ENCODE measurements at places on chromosomes 6 and 20. TPM values are rescaled to one million over a fixed set of nuclear protein-coding genes. Genes with fewer than 3 reads are reported as not detected.

DNA sequence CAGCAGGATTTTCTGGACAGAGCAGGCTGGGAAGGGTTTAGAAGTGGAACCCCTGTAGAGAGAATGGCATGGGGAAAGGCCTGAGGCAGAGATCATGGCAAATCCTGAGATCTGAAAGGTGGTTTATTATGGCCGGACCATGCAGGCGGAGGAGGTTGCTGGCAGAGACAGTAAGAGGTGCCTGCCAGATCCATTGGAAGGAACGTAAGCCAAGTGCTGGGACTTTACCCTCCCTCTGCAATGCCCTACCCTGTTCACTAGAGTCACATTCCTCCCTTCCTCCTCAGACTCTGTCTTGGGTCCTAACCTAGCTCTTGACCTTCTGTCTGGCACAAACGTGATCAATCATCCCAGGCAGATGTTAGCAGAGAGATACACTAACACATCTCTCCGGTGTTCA, 66.4 kb upstream of the SLC22A23 start:
- no peak overlapping the region for H3K27ac ChIP-seq
- no peak for DNase-seq
- no peak overlapping the region for H3K4me3 ChIP-seq
- peaks cover 27% of the 10 kb centered on the region for H3K27me3 ChIP-seq
- no peaks in the 10 kb centered on the region for H3K36me3 ChIP-seq
- no peaks in the 10 kb centered on the region for H3K4me1 ChIP-seq

GRCh38 chr6:75813476-75814250, 64.6 kb downstream of the MYO6 start:
- H3K27ac ChIP-seq = no peak overlapping the region
- no peaks in the 10 kb centered on the region for H3K27me3 ChIP-seq
- H3K4me3 ChIP-seq = no peak overlapping the region
- no peaks in the 10 kb centered on the region for H3K4me1 ChIP-seq
- H3K36me3 ChIP-seq = peaks cover 4% of the 10 kb centered on the region

GRCh38 chr6:110748453-110748852, 66.8 kb downstream of the CDK19 start:
- H3K4me3 ChIP-seq = no peak overlapping the region
- H3K27ac ChIP-seq = no peak overlapping the region
- no peaks in the 10 kb centered on the region for H3K27me3 ChIP-seq
- H3K4me1 ChIP-seq = peaks cover 8% of the 10 kb centered on the region
- no peaks in the 10 kb centered on the region for H3K36me3 ChIP-seq

DNA sequence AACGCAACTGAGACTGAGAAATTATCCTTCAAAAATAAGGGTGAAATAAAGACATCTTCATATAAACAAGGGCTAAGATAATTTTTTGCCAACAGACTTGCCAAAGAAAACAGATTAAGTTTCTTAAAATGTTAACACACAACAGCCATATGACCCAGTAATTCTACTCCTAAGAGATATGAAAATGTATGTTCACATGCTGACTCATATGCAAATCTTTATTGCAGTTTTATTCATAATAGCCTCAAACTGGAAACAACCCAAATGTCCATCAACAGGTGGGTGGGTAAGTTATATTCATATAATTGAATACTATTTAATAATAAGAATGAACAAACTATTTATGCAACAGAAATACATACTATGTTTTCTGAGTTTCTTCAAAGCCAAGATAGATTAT, 140.1 kb downstream of the REV3L start:
- H3K36me3 ChIP-seq = peaks cover 10% of the 10 kb centered on the region
- peaks cover 4% of the 10 kb centered on the region for H3K4me1 ChIP-seq
- H3K27ac ChIP-seq = peak overlapping the region; percentile 62
- peak overlapping the region; percentile 23 for H3K4me3 ChIP-seq

- H3K27me3 ChIP-seq = peaks cover 27% of the 10 kb centered on the region
- H3K4me3 ChIP-seq = no peak overlapping the region
- no peak for DNase-seq
- no peak overlapping the region for H3K27ac ChIP-seq
- no peaks in the 10 kb centered on the region for H3K36me3 ChIP-seq
Measured at GRCh38 chr6:47377971-47378370, 68.3 kb upstream of the TNFRSF21 start.

DNA sequence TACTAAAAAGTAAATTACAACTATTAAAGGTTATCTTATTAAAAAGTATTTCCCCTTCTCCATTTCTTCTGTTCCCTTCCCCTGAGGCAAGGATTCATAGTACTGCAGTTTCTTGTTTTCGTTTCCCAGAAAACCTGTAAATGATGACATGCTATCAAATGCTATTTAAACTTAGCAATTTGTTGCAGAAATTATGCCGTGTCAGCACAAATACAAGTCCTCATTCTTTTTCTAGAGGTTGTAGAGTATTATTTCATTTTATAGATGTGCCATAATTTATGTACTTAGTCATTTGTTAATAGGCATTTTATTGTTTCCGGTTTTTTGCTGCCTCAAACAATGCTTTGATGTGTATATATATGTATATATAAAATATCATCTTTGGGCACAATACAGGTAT, 268.4 kb downstream of the PLCB1 start:
- peaks cover 42% of the 10 kb centered on the region for H3K4me1 ChIP-seq
- no peaks in the 10 kb centered on the region for H3K36me3 ChIP-seq
- H3K27ac ChIP-seq = peak overlapping the region; percentile 77
- no peaks in the 10 kb centered on the region for H3K27me3 ChIP-seq

DNA sequence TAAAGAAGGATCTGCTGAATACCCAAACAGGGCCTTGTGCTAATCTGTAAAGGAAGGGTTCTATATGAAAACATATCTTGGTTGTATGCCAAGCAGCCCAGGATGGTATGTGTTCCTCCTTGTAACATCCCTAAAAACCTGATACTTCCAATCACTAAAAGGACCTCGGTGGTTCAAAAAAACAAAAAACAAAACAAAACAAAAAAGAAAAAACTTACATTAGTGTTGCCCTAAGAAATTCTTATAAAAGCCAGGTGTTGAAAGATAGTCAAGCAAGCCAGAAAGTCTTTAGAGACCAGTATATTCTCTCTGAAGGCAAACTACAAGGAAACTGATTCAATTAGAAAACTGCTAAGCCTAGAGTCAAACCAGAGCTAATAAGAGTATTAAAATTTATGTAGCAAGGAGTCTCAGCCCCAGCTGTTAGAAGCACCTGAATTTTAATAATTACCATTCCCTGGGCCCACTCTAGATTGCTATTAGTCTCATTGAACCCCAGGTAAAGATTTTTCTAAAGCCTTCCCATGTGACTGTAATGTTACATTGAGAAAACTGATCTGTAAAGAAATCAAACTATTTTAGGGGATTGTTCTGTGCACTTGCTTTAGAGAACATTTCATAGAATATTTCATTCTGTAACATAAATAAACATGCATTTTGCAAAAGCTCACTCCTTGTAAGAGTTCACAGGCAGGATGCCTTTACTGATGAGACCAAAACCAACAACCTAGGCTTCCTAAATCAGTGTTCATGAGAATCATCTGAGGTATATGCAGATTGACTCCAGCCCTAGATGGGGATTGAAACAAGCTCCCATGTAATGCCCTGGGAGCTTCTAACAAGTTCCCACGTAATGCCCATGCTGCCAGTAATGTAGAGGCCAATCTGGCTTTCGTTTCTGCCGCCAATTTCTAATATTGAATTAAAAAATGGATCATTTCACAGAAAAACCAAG, 95.2 kb upstream of the BTN3A2 start:
- H3K36me3 ChIP-seq = no peaks in the 10 kb centered on the region
- no peak for DNase-seq
- H3K27ac ChIP-seq = peak overlapping the region; percentile 14

- H3K27ac ChIP-seq = peak overlapping the region; percentile 67
- H3K4me3 ChIP-seq = no peak overlapping the region
- H3K36me3 ChIP-seq = no peaks in the 10 kb centered on the region
- DNase-seq = no peak
Measured at GRCh38 chr6:118659513-118660217, 8.3 kb upstream of the CEP85L start.

GRCh38 chr6:7129784-7130569, 22.2 kb downstream of the RREB1 start:
- no peaks in the 10 kb centered on the region for H3K27me3 ChIP-seq
- H3K36me3 ChIP-seq = no peaks in the 10 kb centered on the region
- H3K27ac ChIP-seq = peak overlapping the region; percentile 90
- no peak for DNase-seq
- peak overlapping the region; percentile 28 for H3K4me3 ChIP-seq
- H3K4me1 ChIP-seq = peaks cover 73% of the 10 kb centered on the region

GRCh38 chr6:88748141-88748540, 215.3 kb downstream of the RNGTT start:
- H3K27ac ChIP-seq = no peak overlapping the region
- no peak overlapping the region for H3K4me3 ChIP-seq
- no peaks in the 10 kb centered on the region for H3K36me3 ChIP-seq
- no peaks in the 10 kb centered on the region for H3K4me1 ChIP-seq
- no peak for DNase-seq
- H3K27me3 ChIP-seq = no peaks in the 10 kb centered on the region

DNA sequence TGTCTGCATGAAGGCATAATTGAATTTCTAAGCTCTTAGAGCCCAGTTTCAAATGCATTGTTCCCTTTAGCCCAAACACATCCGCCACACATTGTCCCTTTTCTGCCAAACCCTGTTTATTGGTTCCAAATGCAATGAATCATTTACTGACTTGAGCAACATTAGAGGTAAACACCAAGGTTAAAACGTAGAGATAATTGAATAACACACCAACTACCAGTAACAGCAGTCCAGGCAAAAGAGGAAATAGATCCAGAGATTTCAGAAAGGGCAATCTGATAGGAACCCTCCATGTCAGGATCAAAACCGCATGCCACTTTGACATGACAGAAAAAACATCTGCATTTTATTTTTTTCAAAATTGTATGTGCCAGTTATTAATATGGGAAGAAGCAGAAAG, 114.8 kb downstream of the PKHD1 start:
- no peaks in the 10 kb centered on the region for H3K36me3 ChIP-seq
- H3K4me1 ChIP-seq = no peaks in the 10 kb centered on the region
- H3K4me3 ChIP-seq = no peak overlapping the region

DNA sequence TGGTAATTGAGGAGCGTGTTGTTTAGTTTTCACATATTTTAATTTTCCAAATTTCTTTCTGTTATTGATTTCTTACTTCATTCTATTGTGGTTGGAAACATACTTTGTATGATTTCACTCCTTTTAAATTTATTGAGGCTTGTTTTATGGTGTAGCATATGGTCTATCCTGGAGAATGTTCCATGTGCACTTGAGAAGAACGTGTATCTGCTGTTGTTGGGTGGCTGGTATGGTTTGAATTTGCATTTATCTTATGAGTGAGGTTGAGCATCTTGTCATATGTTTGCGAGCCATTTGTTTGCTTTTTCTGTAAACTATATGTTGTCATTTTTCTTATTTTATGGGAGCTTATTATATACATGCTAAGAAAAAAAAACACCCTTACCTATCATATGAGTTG, 26.5 kb downstream of the SRC start:
- H3K27ac ChIP-seq = no peak overlapping the region
- no peak for DNase-seq
- H3K4me3 ChIP-seq = no peak overlapping the region
- H3K36me3 ChIP-seq = no peaks in the 10 kb centered on the region
- peaks cover 3% of the 10 kb centered on the region for H3K4me1 ChIP-seq
- no peaks in the 10 kb centered on the region for H3K27me3 ChIP-seq

GRCh38 chr6:75376347-75377024, 91.9 kb upstream of the TMEM30A start:
- no peak overlapping the region for H3K27ac ChIP-seq
- H3K4me3 ChIP-seq = no peak overlapping the region
- peaks cover 10% of the 10 kb centered on the region for H3K27me3 ChIP-seq
- no peaks in the 10 kb centered on the region for H3K36me3 ChIP-seq
- no peak for DNase-seq
- H3K4me1 ChIP-seq = no peaks in the 10 kb centered on the region

DNA sequence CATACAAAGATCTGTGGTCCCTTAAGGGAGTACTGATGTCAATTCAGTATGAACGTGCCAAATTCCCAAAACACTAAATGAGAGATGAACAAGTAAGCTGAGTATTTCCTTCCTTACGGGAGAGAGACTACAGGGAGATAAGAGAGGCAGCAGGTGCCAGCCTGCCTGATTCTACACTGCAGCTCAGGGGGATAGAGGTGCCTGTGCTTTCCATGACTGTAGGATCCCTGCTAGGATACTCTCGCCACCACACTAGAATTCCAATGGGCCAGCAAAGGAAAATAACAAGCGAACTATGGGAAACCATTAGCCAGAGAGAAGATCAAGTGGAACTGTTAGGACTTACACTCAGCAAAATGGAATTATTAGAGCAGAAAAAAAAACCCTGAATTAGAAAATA, 198.5 kb upstream of the BTBD3 start:
- H3K4me1 ChIP-seq = no peaks in the 10 kb centered on the region
- no peak for DNase-seq
- no peak overlapping the region for H3K4me3 ChIP-seq
- H3K27ac ChIP-seq = no peak overlapping the region
- H3K27me3 ChIP-seq = no peaks in the 10 kb centered on the region
- no peaks in the 10 kb centered on the region for H3K36me3 ChIP-seq

DNA sequence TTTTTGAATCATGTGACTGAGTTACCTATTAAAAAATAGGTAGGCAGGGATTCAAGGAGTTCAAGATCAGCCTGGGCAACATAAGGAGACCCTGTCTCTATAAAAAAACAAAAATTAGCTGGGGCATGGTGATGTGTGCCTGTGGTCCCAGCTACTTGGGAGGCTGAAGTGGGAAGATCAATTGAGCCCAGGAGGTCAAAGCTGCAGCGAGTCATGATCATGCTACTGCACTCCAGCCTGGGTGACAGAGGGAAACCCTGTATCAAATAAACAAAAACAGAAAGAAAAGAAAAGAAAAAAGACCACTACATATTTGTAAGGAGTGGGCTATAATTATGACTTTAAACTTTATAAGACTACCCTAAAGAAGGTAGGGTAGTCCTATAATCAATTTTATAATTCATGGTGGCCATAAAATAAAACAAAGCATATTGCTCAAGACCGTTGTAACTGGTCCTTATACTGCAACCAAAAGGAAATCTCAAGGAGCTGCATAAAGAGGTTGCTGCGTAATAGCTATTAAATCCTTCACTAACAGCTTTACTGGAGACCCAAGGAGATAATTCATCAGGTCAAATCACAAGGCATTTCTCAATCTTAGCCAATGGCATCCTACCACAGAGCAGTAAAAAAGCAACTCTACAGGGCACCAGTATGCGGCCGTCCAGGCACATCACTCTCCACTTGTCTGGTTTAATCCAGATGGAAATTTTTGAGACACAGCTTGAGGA, 13.5 kb downstream of the PIGU start:
- peaks cover 7% of the 10 kb centered on the region for H3K4me1 ChIP-seq
- H3K36me3 ChIP-seq = no peaks in the 10 kb centered on the region
- H3K27me3 ChIP-seq = no peaks in the 10 kb centered on the region
- no peak overlapping the region for H3K27ac ChIP-seq
- DNase-seq = no peak

GRCh38 chr6:31267651-31268368, 4.1 kb downstream of the HLA-C start:
- H3K36me3 ChIP-seq = peaks cover 39% of the 10 kb centered on the region
- H3K27ac ChIP-seq = peak overlapping the region; percentile 100
- peaks cover 47% of the 10 kb centered on the region for H3K4me1 ChIP-seq
- DNase-seq = no peak

CALHM6 gene
- 8.0 TPM for total RNA-seq

C20orf141 gene
- total RNA-seq = not detected

FLRT3 gene
- not detected for total RNA-seq

ZSCAN9 gene
- 12.6 TPM for total RNA-seq

CALHM4 gene
- total RNA-seq = not detected

HUS1B gene
- 2.3 TPM for total RNA-seq

TMEM200A gene
- 1.2 TPM for total RNA-seq

KCNQ5 gene
- total RNA-seq = 13.3 TPM

KIF13A gene
- total RNA-seq = 8.2 TPM

PTPRA gene
- total RNA-seq = 76.0 TPM

ENPP1 gene
- total RNA-seq = 9.5 TPM
